ENCODE measurements at places on chromosomes 3 and 15.
A peak's percentile ranks its signal among the peaks of the same experiment; 100 is the strongest.

GRCh38 chr3:125141596-125142419 lies 70.7 kb downstream of the SLC12A8 start:
- peak; percentile 37 for DNase-seq

GRCh38 chr3:114290911-114291901 lies 2.6 kb upstream of the TIGIT start:
- DNase-seq = peak; percentile 13

- DNase-seq = no peak
These were observed 159.7 kb upstream of the POU1F1 start for GRCh38 chr3:87435926-87436620.

- no peak for DNase-seq
These were observed 106.0 kb upstream of the TRIM42 start for GRCh38 chr3:140571836-140572235.

GRCh38 chr15:92492551-92493115 lies 99.0 kb downstream of the ST8SIA2 start:
- DNase-seq = no peak

DNA sequence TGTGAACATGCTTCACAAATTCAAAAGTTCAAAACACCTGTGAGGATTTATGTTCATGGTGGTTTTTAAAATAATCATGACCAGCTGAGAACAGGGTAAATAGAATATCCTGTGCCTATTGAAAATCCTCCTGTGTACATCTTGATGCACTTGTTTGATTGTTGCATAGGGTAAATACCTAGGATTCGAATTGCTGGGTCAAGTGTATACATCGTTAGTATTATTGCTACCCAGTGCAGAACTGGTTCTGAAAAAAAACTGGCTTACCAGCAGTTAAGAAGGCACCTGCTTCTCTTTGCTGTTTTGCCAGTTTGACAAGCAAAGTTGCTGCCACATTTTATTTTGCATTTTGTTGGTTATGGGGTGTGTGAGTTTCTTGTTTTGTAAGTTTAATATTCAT lies 272.6 kb downstream of the CLSTN2 start:
- DNase-seq = peak; percentile 76

GRCh38 chr3:175432376-175433025 lies 573.4 kb downstream of the NAALADL2 start:
- DNase-seq = peak; percentile 80
